Peyer's patch (tissue), 4 donors: ENCODE measurements at places on chromosomes 2 and 18. TPM values are rescaled to one million over a fixed set of nuclear protein-coding genes. Genes with fewer than 3 reads are reported as not detected.

Gene CCDC121
- 11.6 TPM for total RNA-seq

Gene GPC1
- 8.7 TPM for total RNA-seq

Gene CNTNAP5
- total RNA-seq, result not detected

Gene CLIP4
- 19.7 TPM for total RNA-seq

Gene ACVR1C
- total RNA-seq, result 2.3 TPM

DNA sequence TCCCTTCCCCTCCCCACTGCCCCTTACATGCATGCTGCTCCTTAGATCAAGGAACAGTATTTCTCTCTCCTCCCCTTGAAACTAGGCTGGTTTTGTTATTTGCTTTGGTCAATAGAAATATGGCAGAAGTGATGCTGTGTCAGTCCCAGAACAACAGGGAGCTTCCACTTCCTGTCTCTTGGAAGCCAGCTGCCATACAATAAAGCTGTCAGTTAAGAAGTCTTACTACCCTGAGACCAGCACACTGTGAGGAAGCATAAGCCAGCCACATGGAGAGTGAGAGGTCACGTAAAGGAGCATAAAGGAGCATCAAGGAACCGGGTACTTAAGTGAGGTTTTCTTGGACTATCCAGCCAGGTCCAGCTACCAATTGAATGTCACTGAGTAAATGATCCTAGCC, 126.6 kb downstream of the NOL4 start:
- no peak for DNase-seq
- H3K4me3 ChIP-seq, result no peak overlapping the region
- no peak overlapping the region for H3K27ac ChIP-seq
- H3K36me3 ChIP-seq, result no peaks in the 10 kb centered on the region
- no peaks in the 10 kb centered on the region for H3K4me1 ChIP-seq
- H3K27me3 ChIP-seq, result no peaks in the 10 kb centered on the region

- H3K4me3 ChIP-seq, result no peak overlapping the region
- H3K27me3 ChIP-seq, result no peaks in the 10 kb centered on the region
- no peak overlapping the region for H3K27ac ChIP-seq
- no peak for DNase-seq
Measured at GRCh38 chr2:203994735-203995134, 58.2 kb downstream of the ICOS start.

DNA sequence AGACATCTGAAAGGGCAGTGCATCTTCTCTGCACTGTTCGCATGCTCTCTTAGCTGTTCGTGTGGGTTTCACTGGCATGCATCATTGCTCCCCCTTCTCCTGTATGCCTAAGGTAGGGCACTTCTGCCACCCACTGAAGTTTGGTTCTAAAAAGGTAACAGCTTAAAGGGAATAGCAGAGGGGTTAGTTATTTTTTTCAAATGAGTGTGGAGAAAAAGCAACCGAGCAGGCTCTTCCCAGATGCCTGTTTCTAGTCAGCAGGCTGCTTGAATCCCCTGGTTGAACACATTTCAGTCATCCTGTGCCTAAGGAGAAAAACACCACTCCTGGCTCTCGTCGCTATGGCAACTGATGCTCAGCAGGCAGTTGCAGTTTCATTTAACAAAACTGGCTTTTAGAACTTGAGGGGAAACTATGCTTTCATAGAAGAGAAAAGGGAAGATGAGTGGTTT, 69.8 kb upstream of the GALNT3 start:
- H3K4me1 ChIP-seq, result no peaks in the 10 kb centered on the region
- no peak for DNase-seq
- no peaks in the 10 kb centered on the region for H3K27me3 ChIP-seq
- H3K36me3 ChIP-seq, result no peaks in the 10 kb centered on the region

DNA sequence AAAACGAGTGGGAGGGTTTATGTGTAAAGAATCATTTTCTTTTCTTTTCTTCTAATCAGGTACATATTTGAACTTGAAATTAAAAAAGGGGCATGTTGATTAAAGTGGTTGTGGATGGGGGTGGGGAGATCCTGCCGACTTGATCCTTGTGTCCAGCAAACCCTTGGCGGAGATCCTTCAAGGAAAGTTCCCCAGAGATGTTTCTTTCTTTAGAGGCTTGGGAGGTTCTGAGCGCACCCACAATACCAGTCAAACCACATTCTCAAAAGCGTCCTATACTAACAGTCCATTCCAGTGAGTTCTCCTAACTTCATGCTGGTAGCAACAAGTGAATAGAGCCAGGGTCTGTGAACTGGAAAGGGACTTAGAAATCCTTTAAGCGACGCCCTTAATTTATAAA, 49.2 kb downstream of the MYCN start:
- H3K4me3 ChIP-seq, result no peak overlapping the region
- H3K27me3 ChIP-seq, result no peaks in the 10 kb centered on the region
- no peaks in the 10 kb centered on the region for H3K4me1 ChIP-seq
- no peak for DNase-seq
- no peaks in the 10 kb centered on the region for H3K36me3 ChIP-seq

GRCh38 chr18:29311580-29311979, 1134.7 kb upstream of the CDH2 start:
- no peak overlapping the region for H3K4me3 ChIP-seq
- H3K4me1 ChIP-seq, result no peaks in the 10 kb centered on the region
- DNase-seq, result no peak
- H3K27ac ChIP-seq, result no peak overlapping the region

DNA sequence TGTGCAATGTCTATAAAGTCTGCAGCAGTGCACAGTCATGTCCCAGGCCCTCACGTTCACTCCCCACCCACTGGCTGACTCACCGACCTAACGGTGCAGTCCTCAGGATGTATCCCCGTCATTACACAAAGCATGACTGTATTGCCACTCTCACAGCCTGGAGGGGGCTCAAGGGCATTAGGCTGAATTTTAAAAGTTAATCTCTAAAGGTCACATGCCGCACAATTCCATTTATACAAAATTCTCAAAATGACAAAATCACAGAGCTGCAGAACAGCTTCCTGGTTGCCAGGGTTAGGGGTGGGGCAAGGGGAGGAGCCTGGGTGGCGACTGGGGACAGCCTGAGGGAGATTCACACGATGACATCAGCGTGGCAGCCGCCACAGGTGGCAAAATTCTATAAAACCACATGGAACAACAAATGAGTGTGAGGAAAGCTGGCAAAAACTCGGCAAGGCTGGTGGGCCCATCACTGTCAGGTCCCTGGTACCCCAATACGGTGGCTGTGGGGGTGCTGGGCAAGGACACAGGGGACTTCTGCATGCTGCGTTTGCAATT, 97.6 kb downstream of the NDUFA10 start:
- H3K36me3 ChIP-seq, result no peaks in the 10 kb centered on the region
- no peak overlapping the region for H3K4me3 ChIP-seq
- peak; percentile 43 for DNase-seq
- no peak overlapping the region for H3K27ac ChIP-seq
- no peaks in the 10 kb centered on the region for H3K4me1 ChIP-seq

DNA sequence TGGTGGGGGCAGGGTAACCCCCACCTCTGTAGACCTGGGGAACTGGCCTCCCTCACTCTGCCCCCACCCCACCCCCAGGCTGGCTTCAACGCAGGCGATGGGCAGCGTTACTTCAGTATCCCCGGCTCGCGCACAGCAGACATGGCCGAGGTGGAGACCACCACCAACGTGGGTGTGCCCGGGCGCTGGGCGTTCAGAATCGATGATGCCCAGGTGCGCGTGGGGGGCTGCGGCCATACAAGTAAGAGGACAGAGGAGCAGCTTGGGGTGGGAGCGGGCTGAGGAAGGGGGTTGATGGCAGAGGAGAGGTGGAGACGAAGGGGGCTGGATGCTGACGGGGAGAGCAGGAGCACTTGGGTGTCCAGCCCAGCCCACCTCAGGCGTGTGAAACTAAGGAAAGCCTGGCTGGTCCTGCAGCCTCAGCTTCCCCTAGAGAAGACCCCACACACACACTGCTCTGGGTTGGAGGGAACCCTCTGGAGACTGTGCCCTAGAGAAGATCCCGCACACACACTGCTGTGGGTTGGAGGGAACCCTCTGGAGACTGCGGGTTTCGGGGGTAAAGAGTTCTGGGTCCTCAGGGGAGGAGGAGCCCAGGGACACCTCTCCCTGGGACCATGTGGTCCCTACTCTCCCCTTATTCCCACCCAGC, 36.2 kb downstream of the SNED1 start:
- H3K36me3 ChIP-seq, result peaks cover 7% of the 10 kb centered on the region
- no peak overlapping the region for H3K4me3 ChIP-seq
- DNase-seq, result no peak
- H3K27me3 ChIP-seq, result no peaks in the 10 kb centered on the region
- no peaks in the 10 kb centered on the region for H3K4me1 ChIP-seq
- peak overlapping the region; percentile 62 for H3K27ac ChIP-seq

GRCh38 chr2:230614913-230615332, 97.7 kb upstream of the CAB39 start:
- no peaks in the 10 kb centered on the region for H3K36me3 ChIP-seq
- H3K27ac ChIP-seq, result peak overlapping the region; percentile 68
- no peak for DNase-seq
- H3K27me3 ChIP-seq, result no peaks in the 10 kb centered on the region

- no peak overlapping the region for H3K27ac ChIP-seq
- H3K4me1 ChIP-seq, result no peaks in the 10 kb centered on the region
- no peak for DNase-seq
Measured at GRCh38 chr2:120874888-120875275, 139.2 kb downstream of the GLI2 start.

- no peaks in the 10 kb centered on the region for H3K36me3 ChIP-seq
- no peaks in the 10 kb centered on the region for H3K27me3 ChIP-seq
- H3K4me1 ChIP-seq, result peaks cover 10% of the 10 kb centered on the region
- no peak overlapping the region for H3K4me3 ChIP-seq
Measured at GRCh38 chr2:236970656-236971010, 115.1 kb upstream of the COPS8 start.

- H3K27me3 ChIP-seq, result no peaks in the 10 kb centered on the region
- no peak overlapping the region for H3K4me3 ChIP-seq
- no peaks in the 10 kb centered on the region for H3K4me1 ChIP-seq
- H3K36me3 ChIP-seq, result no peaks in the 10 kb centered on the region
Measured at GRCh38 chr2:214107726-214108125, 303.1 kb upstream of the VWC2L start.
